ENCODE measurements at places on chromosomes 4 and X.

- peak; percentile 24 for DNase-seq
Measured at GRCh38 chrX:150478496-150479492, 89.6 kb upstream of the MTM1 start.

- no peak for DNase-seq
Measured at GRCh38 chrX:1492421-1493012, 39.8 kb upstream of the ASMTL start.

DNA sequence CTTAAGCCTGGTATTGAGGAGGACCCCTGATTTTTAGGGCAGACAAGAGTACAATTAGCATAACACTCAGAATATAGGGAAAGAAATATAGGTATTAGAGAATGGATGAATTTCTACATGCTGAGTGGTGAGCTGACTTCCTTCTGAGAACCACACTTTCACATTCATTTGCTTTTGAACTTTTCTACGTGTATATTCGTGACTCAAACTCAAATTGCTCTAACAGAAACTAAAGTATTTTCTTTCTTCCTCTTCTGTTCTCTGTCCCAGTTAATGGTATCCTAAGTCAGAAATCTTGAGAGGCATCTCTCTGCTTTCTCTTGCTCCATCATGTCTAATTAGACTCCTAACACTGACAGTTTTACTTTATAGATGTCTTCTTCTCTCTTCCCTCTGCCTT is 103.2 kb upstream of the CITED1 start:
- DNase-seq, result no peak

- DNase-seq, result peak; percentile 16
Measured at GRCh38 chrX:135421932-135422809, at the start of gene SMIM10L2A. Gene SMIM10L2A, plus strand, starts transcription at chrX:135421944. Its CDS starts 188 bp downstream, at chrX:135422132.
